Stimulated activated CD8-positive, alpha-beta memory T cell treated with anti-CD3 and anti-CD28 coated beads, Interleukin-7, amount 100 ng/mL, for 4 hours (primary cell): ENCODE measurements at places on chromosomes 6 and 20.
A peak's percentile ranks its signal among the peaks of the same experiment; 100 is the strongest.

- DNase-seq = no peak
Measured at GRCh38 chr6:88013015-88013414, 34.6 kb upstream of the SPACA1 start.

DNA sequence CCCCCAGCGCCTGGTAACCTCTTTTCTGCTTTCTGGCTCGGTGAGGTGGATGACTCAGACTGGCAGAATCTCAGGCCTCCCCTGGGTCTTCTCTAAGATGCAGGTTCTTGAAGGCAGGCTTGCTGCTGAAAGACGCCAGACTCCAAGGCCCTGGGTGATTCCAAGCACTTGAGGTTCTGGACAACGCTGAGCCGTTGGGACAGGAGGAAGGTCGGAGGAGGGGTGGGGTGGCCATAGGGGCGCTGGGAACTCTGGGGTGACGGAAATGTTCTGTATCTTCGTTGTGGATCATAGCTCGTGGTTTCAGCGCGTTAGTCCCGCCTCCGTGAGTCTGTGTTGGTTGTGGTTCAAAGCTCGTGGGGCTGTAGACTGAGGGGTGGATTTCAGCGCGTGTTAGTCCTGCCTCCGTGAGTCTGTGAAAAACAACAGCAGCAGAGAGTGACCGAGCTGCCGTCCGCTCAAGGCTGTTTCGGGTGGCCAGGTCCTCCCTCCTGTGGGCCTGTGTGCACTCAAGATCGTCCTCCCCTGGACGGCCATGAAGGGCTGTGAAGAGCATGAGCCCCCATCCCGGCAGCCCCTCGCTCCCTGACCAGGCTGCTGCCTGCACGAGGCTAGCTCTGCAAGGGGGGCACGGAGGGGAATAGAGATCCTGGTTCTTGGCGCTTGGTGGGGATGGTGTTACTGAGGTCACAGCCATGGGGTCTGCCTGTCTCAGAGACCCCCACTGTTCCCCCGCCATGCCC lies 7.7 kb downstream of the NTSR1 start:
- no peak for DNase-seq

GRCh38 chr6:110214338-110214737 lies 34.1 kb downstream of the CDC40 start:
- no peak for DNase-seq

DNA sequence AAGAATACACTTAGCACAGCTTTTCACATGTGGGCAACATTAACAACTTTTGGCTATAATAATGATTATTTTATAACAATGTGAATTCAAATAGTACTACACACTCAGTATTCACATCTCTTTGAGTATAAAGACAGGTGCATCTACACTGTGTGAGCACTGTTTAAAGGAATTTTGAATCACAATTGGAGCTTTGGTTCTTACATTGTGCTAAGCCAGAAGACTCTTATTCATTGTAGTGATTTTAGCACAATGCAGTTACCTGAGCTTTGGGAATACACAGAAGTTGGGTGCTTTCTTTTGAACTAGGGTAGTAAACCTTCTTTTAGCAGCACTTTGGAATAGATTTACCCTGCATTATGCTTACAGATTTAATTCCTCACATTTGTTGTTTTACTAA lies 20.5 kb downstream of the RIMS1 start:
- DNase-seq = no peak

- DNase-seq = no peak
Measured at GRCh38 chr6:42808492-42809483, 26.9 kb downstream of the BICRAL start.

- DNase-seq = no peak
Measured at GRCh38 chr6:52328303-52328662, 33.7 kb upstream of the PAQR8 start.

DNA sequence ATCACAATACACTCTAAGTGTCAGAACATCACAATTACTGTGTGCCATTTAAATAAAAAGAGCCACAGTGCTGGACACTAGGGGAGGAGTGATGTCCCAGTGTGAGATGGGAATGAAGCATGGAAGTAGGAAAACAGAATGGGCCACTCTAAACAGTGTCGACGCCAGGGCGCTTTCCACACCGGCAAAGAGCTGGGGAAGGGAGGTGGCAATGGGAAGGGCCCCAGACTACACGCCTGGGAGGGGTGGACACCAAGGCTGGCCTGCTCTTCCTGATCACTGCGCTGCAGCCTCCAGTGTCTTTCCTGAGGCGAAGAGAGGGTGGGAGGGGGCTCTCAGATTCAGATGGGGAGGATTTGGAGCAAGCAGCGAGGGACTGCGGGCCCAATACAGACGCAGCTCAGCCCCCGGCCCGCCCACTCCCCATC lies 75.9 kb downstream of the ERMARD start:
- DNase-seq = no peak

GRCh38 chr6:136593748-136594490 lies 43.7 kb upstream of the MAP7 start:
- peak; percentile 11 for DNase-seq

- DNase-seq = no peak
Measured at GRCh38 chr20:4434681-4435080, 287.0 kb upstream of the PRND start.

- no peak for DNase-seq
Measured at GRCh38 chr6:111791415-111791814, 81.8 kb downstream of the FYN start.

- DNase-seq = no peak
Measured at GRCh38 chr6:52317841-52318581, 33.5 kb upstream of the MCM3 start.

DNA sequence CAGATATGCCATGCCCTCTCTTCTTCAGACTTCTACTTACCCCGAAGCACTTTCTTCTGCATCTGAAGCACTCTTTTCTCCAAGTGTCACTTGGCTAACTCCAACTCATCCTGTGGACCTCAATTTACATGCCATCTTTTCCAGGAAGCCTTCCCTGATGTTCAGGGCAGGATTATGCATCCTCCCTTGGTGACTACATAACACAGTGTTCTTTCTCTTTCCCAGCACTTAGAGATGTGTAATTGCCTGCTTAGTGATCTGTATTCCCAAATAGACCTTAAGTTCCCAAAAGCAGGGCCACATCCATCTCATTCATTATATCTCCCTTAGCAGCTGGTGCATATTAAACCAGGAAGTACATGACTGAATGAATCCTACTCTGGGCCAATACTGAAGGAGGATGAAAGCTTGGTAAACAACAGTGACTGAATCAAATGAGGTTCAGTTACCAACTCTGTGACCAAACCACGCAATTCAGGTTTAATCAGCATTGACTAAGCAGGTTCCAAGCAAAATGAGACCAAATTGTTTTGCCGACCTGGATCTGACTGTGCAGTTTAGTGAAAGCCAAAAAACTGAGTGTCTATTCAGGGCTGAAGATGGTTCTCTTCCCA lies 121.4 kb upstream of the TCF21 start:
- DNase-seq = no peak

- DNase-seq = no peak
Measured at GRCh38 chr6:82963191-82963925, 102.3 kb downstream of the UBE3D start.

DNA sequence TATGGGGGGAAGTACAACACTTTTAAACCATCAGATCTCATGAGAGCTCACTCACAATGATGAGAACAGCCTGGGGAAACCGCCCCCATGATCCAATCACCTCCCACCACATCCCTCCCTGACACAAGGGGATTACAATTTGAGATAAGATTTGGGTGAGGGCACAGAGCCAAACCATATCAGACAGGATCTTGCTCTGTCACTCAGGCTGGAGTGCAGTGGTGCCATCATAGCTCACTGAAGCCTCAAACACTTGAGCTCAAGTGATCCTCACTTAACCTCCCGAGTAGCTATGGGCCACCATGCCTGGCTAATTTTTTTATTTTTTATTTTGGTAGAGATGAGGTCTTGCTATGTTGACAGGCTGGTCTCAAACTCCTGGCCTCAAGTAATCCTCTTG lies 5.1 kb upstream of the IYD start:
- no peak for DNase-seq

DNA sequence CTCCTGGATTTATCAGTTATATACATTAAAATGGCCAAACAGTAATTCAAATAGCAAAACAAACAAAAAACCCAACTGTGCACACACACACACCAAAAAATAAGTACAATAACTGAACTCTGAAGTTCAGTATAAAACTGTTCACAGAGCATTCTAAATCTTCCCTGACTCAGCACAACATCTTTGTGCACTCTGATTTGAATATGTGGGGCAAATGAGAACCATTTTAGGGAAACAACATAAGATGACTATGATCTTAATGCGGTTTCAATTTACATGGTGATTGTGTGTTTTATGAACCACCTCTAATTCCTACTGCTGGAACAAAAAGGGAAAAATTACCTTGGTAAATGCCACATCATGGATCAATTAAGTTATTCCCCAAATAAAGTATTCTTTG lies 41.7 kb downstream of the PLAGL1 start:
- no peak for DNase-seq

DNA sequence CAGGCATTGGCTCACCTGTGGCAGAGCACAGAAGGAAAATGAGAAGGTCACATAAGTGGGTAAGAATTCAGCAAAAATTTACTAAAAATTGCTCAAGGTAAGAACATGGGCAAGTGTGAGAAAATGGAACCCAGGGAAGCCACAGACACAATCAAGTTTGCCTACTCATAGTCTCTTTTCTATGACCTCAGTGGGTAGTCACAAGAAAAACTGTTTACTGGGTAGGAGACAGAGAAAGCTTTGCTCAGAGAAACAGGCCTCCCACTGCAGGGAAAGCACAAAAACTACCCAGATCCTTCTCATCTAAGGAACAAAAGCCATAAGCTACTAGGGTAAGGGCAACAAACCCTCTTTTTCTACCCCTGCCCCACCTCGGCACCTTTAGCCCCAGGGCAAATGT lies 35.2 kb downstream of the FAM184A start:
- DNase-seq = no peak

- no peak for DNase-seq
Measured at GRCh38 chr6:112600168-112600567, 253.0 kb downstream of the RFPL4B start.

DNA sequence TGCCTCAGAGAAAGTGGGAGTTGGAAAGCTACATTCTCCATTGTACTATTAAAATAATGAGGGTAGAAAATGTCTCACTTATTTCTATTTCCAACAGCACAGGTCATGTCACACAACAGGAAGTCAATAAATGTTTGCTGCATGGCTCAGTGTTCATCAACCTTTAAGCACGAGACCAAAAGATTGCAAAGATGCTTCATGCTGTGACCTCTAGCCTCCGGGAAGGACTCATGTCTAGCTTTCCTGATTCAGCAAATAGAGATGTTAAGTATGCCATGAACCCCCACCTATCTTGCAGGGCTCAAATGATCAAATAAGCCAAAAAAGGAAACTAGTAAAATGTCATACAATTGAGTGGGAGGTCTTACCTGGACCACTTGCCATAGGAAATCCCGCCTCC lies 57.4 kb downstream of the NCOA6 start:
- no peak for DNase-seq

GRCh38 chr6:130513770-130514169 lies 148.0 kb downstream of the TMEM200A start:
- peak; percentile 5 for DNase-seq

DNA sequence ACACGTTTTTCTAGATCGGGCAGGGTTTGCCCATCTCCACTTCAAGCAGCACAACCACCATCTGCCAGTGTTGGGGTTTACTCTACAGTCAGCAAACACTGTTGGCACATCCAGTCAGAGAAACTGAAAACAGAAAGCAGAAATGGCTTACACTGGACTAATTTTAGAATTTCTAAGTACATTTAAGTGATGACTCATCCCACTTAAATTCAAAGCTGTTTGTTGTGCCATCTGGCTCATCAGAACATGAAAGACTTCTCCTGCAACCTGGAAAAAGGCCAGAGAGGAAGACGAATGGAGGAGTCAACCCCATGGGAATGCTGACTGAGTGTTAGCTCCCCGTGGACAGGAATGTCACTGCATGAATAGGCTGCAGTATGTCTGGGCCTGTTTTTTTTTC lies 21.8 kb downstream of the FAM209B start:
- no peak for DNase-seq

- no peak for DNase-seq
Measured at GRCh38 chr6:3370361-3371221, 86.3 kb downstream of the SLC22A23 start.

DNA sequence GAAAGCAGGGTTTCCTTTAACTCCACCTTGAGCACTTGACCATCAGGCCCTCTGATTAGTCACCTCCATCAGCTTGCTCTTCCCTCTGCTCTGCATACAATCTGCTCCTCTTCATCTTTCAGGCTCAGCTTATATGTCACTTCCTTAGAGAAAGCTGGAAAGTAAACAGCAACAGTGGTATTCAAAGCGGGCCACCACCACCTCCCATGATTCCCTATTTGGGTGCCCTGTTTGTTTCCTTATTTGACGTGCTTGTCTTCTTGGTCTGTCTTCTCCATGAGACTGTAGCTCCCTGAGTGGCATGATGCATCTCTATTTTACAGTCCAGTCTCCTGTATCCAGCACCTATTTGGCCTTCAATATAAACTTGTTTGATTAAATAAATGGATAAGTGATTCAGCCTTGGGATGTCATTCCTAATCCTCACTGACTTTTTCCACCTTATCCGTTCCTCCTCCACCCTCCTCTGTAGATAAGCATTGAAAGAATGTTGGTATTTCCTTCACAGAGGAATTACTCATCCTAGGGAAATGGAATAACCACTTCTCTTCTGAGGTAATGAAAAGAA lies 102.8 kb upstream of the SGK1 start:
- DNase-seq = no peak

DNA sequence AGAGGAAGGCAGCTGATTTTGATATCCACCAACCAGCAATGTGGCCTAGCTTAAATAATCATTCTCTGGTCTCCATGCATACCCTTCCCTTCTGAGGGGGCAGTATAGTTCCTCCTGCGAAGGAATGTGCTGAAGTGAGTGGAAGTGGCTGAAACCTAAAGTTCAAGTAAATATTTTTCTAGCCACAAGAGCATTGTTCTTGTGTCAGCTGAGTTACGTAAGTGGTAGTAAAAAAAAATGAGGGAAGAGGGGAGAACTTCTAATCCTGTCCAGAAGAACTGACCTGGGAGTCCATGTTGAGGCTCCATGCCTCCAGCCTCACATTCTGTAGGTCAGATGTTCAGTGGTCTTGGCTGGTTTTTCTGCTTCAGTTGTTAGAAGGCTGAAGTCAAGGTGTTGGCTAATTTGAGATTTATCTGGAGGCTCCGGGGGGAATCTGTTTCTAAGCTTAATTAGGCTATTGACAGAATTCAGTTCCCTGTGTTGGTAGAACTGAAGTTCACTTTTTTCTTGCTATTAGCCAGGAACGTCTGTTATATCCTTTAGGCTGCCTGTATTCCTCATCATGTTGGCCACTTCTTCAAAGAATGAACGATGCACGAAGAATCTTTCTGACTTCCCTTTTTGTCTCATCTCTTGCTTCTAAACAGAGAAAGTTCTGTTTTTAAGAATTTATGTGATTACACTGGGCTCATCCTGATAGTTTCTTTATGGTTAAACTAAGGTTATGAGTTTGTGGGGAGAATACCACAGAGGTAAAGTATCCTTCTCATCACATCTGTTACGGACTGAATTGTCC lies 207.1 kb upstream of the PRSS16 start:
- DNase-seq = no peak

DNA sequence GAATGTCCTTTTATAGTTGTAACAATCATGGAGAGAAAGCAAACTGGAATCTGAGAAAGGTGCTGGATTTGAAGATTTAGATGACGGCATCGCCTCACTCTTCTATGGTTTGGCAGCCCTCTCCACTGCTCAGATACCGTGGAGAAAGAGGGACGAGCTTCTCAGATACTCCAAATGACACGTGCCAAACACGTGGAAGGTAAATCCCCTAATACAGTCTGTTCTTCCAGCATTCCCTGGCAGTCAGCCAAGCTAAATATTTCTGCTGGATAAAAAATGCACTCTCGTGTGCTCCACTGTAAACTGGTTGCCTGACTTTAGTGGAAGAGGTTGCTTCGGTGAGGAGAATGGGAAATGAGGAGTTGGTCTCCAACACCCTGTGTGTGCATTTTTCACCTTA lies 16.7 kb upstream of the PRDM1 start:
- no peak for DNase-seq
